AG09319 (cell line): ENCODE measurements at places on chromosomes 16 and 17.

- DNase-seq = no peak
These were observed 5.0 kb downstream of the SGCA start for GRCh38 chr17:50170662-50171370.

GRCh38 chr17:2959371-2960130 lies 103.9 kb downstream of the OR1D5 start:
- DNase-seq = no peak

DNA sequence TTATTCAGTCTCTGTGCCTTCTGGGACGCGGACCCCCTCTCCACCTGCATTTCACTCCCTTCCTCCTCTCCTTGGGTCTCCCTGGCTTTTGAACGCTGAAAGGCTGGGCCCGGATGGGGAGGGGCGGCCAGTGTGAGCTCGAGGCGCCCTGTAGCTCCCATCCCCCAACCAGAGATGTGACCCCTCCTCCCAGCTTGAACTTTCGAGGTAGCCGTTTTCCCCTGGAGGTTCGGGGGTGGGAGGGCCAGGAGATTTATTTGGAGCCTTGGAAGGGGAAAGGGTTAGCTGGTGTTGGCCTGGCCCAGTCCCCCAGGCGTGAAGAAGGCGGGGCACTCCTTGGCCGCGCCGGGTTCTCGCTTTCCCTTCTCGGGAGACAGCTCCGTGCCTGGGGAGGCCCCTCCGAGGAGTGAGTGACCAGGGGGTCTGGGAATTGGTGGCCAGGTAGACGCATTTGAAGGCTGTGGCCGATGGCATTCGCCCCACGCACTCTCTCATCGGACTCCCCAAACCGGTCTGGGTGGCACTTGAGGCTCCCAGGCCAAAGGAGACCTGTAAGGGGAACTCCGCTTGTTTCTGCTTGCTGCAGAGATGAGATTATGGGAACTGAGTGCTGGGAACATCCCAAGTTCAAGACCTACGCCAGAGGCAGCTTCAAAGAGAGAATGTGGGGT lies 942 bp downstream of the LDAF1 start:
- DNase-seq = no peak

DNA sequence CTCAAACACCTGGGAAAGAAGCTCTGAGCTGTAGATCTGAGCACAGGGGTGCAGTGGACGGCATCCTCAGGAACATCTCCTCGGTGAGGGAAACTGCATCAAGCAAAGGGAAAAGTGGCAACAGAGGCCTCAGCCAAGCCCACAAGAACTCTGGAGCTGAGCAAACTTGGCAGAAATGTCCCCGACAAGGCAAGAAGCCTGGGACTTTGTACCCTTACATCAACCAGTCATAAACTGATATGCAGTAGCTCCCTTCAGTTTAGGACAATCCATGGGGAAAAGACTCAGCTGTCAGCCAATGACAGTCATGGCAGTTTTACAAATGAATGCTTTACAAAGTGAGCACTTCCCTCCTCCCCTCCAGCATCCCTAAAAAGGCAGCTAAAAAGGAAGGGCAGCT lies 210.0 kb upstream of the DYNLRB2 start:
- no peak for DNase-seq

DNA sequence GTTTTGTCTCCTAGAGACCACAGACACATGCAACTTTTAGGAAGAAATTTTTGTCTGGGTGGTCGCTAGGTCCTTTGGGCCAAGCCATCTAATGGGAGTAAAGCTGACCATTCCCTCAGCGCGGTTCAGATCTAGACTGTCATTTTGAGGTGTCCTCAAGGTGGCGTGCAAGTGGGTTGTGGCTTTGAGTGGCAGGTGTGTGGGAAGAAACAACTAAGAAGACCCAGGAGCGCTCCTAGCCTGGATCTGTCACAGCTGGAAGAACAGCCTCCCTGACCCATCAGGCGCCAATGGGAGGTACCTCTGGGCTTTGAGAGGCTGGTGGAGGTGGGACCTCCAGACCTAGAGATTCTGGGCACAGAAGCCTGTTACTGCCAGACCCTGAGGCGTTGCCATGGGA lies 645.1 kb downstream of the KCNJ18 start:
- no peak for DNase-seq

GRCh38 chr17:77636835-77637817 lies 321.4 kb upstream of the TNRC6C start:
- no peak for DNase-seq

DNA sequence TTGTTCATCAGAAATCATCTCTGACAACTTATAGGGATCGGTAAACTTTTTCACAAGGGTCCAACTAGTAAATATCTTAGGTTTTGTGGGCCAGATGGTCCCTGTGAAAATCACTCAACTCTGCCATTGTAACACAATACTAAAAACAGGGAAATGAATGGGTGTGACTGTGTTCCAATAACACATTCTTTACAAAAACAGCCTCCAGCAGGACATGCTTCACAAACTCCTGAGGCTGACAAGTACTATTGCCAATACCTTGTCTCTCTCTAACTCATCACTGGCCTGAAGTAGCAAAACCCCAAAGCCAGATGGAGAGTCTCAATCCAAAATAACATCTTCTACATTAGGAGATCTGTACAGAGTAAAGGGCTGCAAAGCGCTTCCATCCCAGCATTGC lies 312.3 kb downstream of the TOX3 start:
- no peak for DNase-seq

- no peak for DNase-seq
These were observed 22.3 kb upstream of the G6PC1 start for GRCh38 chr17:42878123-42878880.

DNA sequence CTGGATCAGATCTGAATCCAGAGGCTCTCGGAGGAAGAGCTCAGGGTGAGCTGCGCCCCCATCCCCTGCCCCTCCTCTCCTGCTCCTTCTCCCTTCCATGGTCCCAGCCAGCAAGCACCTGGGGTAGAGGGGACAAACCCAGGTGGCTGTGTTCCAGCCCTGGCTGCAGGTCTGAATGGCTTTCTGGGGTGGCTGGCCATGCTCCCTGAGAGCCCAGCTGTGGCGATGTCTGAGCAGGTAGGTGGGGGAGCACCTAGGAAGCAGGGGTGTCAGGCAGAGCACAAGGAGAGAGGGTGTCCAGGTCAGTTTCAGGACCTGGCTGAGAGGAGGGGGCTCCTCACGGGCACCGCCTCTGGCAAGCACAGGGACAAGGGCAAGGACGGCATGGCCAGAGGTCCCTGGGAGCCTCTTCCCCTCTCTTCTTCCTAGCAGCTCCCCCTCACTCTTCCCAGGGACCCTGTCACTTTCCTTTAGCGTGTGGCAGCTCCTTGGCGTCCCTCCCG lies 310.0 kb downstream of the SEC14L1 start:
- DNase-seq = no peak

DNA sequence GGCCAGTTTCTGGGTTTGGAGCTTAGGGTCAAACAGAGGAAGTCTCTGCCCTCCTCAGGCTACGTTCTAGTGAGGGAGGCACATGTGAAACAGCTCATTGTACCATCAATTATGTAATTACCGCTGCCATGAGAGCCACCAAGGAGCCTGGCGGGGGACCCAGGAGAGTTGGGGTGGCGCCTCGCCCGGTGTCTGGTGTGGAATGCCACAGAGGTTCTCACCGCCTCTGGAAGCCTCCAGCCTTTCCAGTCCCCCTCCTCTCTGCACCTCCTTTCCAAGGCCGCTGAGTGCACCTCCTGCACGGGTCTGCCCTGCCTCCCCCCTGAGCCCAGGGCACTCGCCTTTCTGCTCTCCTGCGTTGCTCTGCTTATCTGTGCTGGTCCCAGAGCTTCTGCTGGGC lies 51.4 kb downstream of the SREBF1 start:
- DNase-seq = no peak

DNA sequence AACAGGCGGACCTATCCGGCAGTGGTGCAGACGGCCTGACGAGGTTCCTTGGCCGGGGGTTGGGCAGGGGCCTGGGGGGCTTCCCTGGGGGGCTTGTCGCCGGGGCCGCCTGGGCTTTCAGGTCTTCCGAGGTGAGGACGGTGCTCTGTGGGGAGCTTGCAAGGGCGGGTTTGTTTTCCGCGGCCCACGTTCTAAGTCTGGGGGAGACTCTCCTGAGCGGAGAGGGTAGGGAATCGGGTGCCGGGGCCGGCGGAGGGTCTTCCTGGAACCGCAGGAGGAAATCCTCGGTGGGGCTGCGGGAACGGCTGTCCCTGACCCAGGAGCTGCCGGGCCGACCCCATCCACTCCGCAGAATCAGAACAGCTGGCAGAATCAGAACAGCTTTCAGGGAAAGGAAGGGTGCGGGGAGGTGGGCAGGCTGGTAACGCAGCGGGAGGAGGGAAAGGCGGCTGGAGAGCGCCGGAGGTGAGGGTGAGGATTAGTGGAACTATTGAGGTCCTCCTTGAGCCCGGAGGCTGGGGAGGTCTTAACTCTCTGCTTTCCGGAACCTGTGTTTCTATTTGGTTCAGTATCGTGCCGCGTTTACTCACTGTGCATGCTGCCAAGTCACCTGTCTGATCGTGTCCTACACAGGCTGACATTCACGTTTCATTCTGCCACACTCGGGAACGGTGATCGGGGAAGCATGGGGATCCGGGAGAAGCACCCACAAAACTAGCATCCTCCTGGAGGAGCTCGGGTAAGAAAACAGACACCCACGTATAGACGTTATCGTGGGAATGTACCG lies 28.9 kb downstream of the CPSF4L start:
- DNase-seq = no peak

GRCh38 chr17:32733401-32733800 lies 143.5 kb downstream of the MYO1D start:
- DNase-seq = no peak

DNA sequence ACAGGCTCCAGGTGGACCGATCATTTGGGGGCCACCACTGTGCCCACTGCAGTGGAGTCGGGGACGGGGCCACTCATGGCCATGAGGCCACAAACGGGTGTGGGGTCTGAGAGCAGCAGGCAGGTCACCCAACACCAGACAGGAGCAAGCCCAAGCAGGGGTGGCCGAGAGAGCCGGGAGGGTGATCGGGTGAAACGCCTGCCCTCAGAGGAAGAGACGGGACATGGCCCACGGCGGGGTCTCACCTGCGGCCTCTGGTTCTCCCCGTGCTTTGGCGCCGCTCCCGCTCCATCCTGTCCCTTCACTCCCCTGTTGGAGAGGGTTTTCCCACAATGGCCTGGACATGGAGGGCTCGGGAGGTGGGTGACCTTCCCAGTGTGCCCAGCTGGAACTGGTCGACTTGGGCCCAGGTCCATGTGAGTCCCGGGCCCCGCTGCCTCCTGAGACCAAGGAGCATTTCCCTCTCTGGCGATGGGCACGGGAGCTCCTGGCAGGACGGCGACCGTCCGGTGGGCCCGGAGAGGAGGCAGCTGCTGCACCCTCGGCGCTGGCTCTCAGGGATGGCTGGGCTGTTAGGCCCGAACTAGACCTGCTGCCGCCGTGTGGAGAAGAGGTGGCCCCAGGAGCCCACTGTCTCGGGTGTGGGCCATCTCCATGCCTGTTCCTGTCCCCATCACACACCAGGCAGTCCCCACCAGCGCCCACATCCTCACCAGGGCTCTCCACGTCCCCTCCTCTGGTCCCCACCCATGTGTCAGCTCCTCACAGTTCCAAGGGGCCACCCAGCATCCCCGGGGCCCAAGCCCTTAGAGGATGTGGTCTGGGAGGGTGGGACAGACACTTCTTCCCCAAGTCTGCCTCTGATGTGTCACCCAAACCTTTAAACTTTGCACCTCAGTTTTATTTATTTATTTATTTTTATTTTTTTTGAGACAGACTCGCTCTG lies 13.4 kb upstream of the BAHCC1 start:
- DNase-seq = no peak

DNA sequence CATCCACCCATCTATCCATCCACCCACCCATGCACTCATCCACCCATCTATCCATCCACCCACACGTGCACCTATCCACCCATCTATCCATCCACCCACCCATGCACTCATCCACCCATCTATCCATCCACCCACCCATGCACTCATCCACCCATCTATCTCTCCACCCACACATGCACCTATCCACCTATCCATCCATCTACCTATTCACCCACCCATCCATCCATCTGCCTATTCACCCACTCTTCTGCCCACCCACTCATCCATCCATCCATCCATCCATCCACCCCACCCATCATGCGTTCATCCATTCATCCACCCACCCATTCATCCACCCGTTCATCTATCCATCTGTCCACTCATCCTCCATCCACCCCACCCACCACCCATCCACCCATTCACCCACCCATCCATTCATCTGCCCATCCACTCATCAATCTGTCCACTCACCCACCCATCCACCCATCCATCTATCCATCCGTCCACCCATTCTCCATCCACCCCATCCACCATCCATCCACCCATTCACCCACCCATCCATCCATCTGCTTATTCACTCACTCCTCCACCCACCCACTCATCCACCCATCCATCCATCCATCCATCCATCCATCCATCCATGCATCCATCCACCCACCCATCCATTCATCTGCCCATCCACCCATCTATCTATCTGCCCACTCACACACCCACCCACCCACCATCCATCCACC lies 35.1 kb upstream of the CBFA2T3 start:
- DNase-seq = no peak

GRCh38 chr17:74337834-74338500 lies 11.9 kb downstream of the KIF19 start:
- DNase-seq = no peak

DNA sequence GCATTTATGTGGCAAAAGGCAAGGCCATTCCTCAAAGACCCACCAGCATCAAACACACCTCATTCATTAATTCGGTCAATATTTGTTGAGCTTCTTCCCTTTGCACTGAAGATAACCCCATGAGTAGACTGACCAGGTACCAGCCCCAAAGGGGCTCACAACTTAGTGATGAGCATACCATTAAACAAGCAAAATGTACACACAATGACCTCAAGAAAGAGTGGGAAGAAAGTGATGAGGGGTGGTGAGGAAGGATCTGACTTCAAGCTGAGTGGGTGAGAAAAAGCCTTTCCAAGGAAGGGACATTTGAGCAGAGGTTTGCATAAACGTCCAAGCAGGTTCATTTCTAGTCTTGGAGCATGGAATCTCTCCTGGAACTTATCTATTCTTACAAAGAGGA lies 562.5 kb downstream of the TOX3 start:
- DNase-seq = no peak

GRCh38 chr17:19237389-19238166 lies 412 bp downstream of the EPN2 start:
- no peak for DNase-seq

- no peak for DNase-seq
These were observed 3.4 kb upstream of the NXPH3 start for GRCh38 chr17:49572226-49572625.

DNA sequence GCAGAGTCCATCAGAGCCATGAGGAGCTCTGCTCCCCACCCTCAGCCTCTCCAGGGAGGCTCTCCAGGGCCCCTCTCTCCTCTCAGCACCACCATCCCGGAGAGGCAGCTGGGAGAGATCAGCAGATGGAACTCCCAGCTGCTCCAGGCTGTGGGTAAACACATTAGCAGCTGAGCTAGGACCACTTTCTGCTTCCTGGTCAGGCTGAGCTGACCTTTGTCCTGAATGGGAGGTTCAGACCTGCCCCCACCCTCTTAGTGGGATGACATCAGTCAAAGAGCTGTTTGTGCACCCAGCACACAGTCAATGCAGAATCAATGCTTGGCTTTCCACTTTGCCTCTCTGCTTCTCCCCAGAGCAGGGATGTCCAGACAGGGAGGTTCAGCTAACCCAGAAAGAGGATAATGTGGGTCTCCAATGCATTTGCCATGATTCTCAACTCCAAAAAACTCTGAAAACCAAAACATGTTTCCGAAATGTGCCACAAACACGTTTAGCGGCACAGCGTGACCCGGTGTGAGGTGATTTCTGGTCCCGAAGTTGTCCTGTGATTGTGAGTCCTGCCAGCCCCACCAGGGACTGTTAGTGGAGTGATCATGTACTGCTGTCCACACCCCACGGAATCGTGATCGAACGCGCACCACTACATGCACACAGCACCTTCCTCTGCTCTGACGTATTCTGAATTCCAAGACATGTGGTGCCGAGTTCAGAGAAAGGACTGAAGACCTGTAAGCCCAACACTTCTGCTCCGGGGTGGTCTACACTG lies 6.7 kb downstream of the GPR142 start:
- DNase-seq = no peak
